ENCODE measurements at places on chromosomes 2 and 18.

DNA sequence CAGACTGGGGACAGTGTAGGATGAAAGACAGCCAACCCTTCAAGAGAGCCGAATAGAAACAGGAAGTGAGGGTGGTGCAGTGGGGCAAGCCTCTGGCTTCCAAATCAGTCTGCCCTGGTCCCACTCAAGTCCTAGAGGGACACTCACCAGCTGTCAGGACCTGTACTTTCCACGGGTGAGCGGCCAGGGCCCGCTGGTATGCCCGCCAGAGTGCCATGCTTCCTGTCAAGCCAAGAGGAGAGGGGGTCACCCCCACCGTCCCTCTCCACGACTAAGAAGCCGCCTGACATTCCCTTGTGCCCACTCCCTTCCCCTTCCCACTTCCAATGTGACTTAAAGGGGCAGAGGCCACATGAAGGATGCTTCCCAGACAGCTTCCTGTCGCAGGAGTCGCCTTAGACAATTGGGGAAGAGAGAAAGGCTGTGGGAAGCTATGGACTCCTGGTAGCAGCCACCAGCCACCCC lies 564 bp downstream of the MPV17 start:
- DNase-seq: no peak

- DNase-seq: no peak
Measured at GRCh38 chr18:57640749-57641148, 19.1 kb upstream of the NARS1 start.

GRCh38 chr2:29751390-29751789 lies 170.0 kb downstream of the ALK start:
- DNase-seq: no peak

DNA sequence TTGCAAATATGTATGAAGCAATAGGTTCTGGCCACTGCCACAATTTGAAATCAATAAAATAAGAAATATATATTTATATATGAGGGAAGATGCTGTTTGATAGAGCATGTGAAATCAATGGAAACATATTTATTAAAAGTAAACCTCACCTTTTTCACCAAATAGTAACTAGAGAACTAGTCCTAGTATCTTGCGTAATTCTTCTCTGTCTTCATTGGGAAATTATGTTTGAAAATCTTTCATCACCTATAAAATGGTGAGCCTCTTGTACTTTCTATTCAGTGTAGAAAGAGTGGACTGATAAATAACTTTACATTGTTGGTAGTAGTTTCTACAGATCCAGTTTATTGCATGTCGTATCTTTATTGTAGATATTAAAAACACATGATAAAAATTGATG lies 103.0 kb downstream of the CD226 start:
- DNase-seq: no peak

DNA sequence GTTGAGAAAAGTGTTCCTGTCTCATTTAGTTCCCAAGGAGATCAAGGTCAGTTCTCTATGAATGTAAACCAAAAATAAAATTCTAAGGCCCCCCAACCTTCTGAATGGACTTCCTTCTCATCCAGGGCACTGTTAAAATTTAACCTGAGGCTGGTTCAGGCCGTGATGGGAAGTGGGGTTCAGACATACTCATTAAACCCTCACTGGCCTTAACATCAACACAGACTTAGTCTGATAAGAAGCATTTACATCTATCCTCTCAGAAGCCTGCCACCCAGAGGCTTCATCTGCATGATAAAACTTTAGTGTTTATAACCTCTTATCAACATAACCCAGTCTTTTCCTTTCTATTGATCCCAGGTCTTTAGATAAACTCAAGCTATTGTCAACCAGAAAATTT lies 22.4 kb downstream of the ITSN2 start:
- DNase-seq: no peak

- no peak for DNase-seq
Measured at GRCh38 chr2:60324536-60324935, 228.9 kb downstream of the BCL11A start.

DNA sequence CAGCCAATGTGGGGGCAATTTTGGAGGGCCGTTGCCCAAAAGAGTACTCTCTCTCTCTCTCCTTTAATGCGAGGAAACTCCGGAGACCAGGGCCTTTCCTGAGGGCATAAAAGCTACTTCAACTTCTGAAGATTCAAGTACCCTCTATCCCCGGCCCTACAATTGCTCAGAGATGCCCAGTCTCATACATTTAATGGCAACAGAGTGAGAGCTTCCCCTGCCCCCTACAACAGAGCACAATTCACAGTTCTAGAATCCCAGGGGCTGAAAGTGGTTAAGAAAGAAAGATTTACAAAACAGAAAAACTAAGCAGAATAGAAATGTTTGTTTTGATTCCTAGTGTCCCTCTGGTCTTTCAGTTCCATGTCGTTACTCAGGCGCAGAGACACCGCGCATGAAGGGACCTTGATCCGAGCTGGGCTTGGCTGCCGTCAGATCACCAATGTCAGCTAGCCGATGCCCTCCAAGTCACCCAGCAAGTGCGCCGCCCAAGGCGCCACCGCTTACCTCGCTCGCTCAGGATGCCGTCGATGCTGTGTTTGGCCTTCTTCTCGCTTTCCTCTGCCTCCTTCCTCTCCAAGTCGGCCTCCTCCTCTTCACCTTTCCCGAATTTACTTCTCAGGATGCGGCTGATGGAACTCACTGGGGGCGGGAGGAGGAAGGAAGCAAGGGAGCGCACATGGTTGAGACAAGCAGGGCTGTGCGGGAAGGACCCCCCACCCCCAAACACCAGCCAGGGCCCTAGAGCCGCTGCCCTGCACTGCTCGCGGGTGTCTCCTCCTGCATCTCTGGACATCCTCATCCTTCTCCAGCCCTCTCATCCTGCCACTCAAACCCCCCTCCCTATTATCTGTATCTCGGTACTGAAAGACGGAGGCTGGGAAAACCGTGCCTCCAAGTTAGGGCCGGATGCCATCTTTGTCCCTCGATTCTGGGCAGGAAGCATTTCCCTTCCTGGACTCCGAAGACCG lies 4.9 kb downstream of the PAX3 start:
- no peak for DNase-seq

DNA sequence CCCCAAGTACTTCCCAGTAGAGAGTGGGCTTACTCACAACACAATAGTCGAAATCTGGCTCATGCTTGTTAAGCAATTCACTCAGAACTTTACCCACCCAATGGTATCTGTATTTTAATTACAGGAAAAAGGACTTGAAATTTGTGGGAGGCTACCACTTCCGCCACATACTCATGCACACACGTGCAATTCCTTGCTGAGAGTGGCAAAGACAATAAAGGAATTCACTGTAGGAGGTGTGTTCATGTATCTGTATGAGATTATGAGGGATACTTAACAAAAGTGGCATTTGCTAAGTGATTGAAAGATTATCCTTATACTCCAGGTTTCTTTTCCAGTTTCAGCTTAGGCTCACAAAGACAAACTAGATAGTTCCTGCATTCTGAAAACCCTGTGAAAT lies 14.9 kb upstream of the LYPD6 start:
- no peak for DNase-seq

DNA sequence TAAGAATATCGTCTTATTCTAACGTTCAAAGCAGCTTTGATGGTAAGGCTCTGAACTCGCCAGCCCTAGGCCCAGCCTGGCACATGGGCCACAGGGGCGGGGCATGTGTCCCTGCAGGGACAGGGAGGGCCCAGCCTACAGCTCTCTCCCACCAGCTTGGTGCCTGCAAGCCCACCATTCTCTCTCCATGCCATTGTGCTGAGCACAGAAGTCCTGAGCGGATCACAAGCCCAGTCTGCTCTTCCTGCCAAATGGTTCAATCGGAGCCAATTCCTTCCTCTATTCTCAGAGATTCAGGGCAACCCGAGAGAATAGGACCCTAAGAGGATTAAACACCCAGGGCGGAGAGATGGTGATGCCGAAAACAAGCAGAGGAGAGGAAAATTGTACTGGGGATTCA lies 50.3 kb upstream of the APCDD1 start:
- DNase-seq: no peak

DNA sequence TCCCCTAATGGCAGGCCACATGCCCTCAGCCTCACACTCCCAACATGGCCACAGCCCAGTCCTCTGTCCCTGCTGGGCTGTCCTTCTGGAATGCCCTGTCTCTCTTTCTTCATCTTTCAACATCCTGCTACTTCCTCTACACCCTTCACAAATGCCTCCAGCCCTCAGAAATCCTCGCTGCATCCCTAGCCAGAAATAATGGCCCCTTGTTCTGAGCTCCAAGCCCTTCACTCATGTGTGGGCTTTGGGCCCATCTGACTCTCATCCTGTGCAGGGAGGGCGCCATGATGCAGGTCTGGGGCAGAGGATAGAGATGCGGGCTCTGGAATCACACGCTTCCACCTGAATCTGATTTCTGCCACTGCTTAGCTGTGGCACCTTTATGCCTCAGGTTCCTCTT lies 181.9 kb downstream of the TNS1 start:
- DNase-seq: no peak

DNA sequence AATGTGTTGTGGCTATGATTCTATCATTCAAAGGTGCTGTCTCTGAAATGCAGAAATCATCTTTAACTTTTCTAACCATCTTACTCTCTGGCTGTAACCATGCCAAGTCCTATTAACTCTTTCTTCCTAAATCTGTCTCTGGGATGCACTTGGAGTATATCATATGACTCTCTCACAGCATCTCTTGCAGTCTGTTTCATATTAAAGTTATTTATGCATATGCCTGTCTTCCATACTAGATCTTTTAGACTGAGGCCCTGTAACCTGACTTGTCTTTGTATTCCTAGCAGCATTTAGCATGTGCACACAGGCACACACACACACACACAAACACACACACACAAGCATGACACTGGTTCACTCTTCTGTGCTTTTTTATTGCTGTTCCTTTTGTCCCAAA lies 320.6 kb downstream of the ETAA1 start:
- DNase-seq: no peak

DNA sequence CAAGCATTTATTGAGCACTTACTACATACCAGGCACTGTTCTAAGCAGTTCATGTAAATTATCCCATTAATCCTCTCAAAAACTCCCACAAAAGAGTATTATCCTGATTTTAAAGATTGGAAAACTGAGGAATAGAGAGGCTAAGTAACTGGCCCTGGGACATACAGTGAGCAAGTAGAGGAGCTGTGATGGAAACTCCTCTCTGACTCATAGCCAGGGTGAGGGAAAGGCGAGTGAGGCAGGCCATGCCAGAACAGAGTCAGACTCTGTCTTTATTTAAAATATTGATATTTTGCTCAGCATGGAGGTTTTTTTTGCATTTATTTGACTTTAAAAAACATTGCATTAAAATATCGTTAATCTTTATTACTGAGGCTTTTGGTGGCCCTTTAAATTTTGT lies 208.0 kb downstream of the LOXHD1 start:
- no peak for DNase-seq

GRCh38 chr2:55843096-55843993 lies 80.2 kb downstream of the EFEMP1 start:
- no peak for DNase-seq

DNA sequence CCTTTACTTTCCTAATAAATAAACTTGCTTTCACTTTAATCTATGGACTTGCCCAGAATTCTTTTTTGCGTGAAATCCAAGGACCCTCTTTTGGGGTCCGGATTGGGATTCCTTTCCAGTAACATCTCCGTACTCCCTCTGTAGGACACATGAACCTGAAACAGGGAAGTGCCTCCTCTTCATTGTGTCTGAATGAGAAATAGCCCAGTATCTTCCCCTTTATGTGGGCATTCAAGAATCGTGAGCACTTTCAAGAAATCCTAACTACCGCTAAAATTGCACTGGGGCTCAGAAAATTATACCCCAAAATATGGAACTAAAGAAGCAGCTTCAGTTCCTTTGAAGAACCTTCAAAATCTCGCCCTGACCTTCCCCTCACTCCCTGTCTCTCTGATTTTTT lies 7.8 kb upstream of the POMC start:
- DNase-seq: no peak

GRCh38 chr2:8448824-8449556 lies 232.9 kb upstream of the ID2 start:
- no peak for DNase-seq

- DNase-seq: no peak
Measured at GRCh38 chr2:142724713-142725349, 152.6 kb upstream of the KYNU start.

DNA sequence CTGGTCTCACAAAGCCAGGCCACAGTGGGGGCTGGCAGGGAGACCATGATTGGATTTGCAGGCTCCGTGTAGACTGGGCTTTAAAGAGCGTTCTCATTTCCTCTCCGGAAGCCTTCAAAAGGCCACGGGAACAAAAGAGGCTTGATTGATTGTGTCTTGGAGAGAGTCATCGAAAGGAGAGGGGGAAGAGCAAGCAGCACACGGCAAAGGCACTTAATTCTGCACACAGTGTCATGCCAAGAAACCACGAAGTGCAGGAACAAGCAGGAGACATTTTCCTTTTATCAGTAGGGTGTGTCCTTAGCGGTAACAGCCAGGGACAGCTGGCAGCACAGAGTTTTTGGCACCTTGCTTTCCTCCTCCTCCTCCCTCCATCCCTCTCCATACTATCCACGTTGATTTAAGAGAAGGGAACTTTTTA lies 47.7 kb downstream of the GLI2 start:
- DNase-seq: no peak

DNA sequence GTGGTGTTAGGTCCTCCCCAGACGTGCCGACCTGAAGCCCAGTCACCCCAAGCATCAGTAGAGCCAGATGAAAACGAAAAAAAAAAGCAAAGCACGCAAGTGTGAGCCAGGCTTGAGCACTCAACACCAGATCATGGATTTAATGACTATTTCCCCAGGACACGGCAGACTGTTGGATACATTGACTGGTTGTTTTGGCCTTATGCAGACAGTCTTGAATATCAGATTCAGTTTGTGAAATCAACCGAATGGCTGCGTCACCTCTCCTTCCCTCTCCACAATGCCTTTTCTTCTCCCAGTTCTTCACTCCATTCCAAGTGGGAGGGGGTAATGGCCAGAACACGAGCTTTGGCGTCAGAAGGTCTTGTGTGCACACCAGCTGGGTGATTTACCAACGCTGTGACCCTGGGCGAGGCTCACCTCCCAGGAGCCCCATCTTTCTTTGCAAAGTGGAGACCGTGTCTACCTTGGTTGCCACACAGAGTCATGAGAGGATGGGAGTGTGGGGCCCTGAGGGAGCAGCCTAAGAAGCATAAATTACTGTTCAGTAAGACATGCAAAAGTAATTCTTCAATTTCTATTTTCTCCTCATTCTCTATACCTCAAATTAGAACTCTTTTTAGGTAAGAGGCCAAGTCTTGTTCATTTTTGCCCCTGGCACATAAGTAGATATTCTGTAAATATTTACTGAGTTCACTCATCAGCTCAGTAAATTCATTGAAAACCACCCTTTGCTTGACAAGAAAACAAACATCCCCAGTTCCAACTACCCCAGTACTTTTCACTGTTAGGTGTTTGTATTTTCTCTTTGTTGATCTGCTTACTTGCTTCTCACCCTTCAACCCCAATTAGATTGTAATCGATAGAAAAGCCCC lies 181.1 kb upstream of the COPS8 start:
- DNase-seq: no peak

DNA sequence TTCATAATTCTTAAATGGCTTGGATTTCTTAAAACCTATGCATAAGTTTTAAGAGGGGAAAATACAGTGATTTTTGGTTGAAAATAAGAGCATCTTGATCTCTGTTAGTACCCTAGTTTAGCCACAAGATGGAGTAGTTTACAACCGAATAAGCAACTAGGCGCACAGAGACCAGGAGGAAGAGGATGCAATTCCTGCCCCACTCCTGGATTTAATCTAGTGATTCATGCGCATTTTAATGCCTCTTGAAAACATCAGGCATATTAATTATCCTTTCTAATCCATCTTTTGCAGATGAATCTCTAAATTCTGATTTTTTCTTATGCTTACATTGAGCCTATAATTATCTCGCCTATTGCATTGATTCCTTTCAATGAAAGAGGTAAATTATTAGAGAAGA lies 76.7 kb downstream of the MRPS9 start:
- no peak for DNase-seq

GRCh38 chr2:55779459-55780421 lies 86.1 kb upstream of the PNPT1 start:
- DNase-seq: no peak
